ENCODE measurements at places on chromosomes 11 and 22.

DNA sequence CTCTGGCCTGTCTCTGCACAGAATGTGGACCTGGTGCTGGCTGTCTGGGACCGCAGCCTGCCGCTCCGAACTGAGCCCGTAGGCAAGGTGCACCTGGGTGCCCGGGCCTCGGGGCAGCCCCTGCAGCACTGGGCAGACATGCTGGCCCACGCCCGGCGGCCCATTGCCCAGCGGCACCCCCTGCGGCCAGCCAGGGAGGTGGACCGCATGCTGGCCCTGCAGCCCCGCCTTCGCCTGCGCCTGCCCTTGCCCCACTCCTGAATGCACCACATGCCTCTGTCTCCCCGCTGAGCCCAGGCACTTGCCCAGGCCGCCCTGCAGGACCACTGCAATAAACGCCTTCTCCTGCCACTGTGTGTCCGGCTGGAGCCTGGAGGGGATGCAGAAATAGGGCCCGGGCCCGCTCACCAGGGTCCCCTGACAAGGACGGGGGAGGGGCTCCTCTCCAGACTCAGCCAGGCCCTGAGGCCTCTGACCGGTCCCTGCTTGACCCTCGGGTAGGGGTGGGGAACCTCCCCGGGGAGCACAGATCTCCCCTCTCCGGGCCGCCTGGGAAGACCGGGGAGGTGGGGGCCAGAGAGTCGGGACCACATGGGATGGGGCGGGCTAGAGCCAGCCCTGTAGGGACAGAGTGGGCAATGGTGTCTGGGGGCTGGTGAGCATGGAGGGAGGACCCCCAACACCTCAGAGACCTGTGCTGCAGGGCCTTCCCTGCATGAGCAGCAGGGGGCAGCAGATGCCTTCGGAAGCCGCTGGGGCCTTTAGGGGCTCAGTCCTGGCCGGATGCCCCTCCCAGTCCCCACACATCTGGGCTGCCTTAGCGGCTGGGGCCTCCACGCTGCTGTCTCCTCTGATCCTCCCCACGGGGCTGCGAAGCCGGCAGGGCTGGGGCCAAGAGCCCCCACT, 1.4 kb upstream of the TNNI2 start:
- DNase-seq = no peak

DNA sequence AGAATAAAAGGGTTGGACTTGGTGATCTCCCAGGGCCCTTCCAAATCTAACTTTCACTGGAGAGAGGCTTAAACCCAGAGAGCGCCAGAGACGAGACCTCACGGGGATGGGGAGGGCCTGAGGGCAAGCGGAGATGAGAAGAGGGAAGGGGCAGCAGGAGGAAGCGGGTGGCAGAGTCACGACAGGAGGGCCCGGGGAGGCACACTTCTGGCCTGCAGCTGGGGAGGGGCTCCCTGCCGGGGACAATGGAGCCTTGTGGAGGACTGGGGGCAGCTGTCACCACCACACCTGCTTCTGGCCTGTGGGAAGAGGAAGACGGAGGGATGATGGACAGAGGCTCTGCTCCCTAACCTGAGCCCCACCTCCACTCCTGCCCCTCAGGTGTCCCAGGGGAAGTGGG, 40.2 kb downstream of the PDE2A start:
- no peak for DNase-seq

- DNase-seq = no peak
These were observed 30.5 kb downstream of the NFAM1 start for GRCh38 chr22:42401535-42402334.

GRCh38 chr11:11291041-11292015, 61.7 kb downstream of the CSNK2A3 start:
- no peak for DNase-seq

DNA sequence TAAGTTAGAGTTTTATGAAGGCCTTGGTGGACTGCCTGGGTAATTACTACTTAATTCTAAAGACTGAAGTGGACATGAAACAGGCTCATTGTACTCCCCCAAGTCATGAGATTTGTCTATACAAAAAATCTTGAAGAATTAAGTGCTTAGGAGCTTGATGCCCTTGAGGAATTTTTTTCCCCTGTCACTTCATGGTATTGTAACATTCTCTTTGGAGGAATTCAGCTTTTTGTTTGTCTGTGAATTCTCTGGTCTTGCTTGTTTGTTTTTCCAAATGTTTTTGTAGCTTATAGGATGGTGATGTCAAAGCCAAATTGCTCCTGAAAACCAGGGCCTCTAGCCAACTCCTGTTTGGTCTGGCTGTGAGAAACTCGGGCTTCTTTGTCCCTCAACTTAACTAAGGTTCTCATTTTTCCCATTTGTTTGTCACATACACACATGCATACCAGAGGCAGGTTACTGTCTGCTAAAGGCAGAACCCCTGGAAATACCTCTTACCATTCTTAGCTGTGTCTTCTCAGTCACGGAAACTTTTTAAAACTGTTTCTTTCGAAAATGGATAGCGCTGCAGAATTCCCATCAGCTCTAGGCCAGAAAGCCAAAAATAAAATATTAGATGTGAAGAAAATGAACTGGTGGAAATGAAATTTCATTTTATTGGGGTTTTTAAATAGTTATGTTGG, 66.9 kb downstream of the AMOTL1 start:
- no peak for DNase-seq

GRCh38 chr11:72576661-72577060, 97.6 kb downstream of the PDE2A start:
- DNase-seq = no peak

Data from right kidney (tissue), 9 donors.